Ammon's horn (tissue), 1 donor: ENCODE measurements at places on chromosomes 11 and 22.

DNA sequence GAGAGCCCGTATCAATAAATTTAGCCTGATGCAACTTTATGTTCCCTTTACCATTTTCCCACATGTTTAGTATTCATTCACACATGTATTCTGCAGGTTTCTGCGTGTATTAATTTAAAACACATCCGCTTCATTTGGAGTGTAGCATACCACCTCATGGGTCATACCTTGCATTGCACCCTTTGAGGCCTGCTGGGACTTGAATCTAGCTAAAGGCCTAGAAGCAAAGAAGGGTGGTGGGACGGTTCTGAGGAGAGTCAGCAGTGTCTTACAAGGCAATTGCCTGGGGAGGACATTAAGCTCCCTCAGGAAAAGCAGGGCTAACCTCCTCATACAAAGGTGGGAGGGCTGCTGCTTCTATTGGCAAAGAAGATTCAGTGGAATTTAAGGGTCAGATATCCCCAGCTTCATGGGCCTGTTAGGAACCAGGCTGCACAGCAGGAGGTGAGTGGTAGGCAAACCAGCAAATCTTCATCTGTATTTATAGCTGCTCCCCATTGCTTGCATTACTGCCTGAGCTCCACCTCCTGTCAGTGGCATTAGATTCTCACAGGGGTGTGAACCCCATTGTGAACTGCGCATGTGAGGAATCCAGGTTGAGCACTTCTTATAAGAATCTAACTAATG, 15.9 kb upstream of the SNX19 start:
- no peak for DNase-seq

GRCh38 chr11:66363805-66364535, 7.6 kb downstream of the SLC29A2 start:
- DNase-seq: no peak

DNA sequence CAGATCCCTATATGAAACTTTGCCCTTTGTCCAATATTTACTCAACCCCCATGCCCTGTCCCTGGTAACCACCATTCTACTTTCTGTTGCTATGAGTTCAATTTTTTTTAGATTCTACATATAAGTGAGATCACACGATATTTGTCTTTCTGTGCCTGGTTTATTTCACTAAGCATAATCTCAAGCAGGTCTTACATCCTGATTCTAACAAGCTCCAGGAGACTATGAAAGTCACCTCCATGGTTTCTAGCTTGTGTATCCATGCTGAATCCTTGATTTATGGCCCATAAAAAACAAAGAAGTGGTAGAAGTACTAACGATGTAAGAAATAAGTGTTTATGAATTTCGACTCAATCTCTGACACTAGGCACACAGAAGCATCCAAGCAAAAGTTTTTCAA, 68.0 kb downstream of the OR5AK2 start:
- no peak for DNase-seq

DNA sequence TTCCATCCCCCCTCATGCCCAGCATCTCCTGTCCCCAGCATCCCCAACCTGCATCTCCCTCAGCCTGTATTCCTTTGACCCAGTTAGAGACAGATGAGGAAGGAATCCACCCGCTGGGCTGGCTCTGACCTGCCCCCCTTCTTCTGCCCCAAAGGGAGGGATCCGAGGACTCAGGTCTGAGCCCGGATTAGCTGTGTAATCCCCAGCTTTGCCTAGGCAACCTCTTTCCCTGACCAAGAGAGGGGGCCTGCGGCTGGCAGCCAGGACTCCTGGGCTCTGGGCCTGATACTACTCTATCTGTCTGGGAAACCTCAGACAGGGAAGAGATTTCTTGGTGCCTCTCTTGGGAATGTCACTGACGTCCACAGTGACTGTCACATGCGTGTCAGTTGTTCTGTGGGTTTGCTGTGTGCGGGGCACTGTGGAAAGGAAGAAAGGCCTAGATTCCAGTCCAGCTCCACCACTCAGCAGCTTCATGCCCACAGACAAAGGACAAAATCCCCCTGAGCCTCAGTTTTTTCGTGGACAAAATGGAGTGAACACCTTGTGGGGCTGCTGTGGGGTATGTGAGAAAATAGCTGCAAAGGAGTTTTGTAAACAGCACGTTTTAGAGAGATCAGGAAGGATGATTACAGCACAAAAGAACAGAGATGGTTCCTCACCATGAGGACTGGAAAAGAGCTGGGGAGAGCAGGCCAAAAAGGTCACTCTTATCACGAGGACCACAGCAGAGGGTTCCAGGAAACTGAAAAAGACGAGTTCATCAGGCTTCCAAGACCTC, 1.3 kb upstream of the NDUFV1 start:
- no peak for DNase-seq

GRCh38 chr11:60743058-60743457, 13.6 kb upstream of the MS4A15 start:
- DNase-seq: no peak

DNA sequence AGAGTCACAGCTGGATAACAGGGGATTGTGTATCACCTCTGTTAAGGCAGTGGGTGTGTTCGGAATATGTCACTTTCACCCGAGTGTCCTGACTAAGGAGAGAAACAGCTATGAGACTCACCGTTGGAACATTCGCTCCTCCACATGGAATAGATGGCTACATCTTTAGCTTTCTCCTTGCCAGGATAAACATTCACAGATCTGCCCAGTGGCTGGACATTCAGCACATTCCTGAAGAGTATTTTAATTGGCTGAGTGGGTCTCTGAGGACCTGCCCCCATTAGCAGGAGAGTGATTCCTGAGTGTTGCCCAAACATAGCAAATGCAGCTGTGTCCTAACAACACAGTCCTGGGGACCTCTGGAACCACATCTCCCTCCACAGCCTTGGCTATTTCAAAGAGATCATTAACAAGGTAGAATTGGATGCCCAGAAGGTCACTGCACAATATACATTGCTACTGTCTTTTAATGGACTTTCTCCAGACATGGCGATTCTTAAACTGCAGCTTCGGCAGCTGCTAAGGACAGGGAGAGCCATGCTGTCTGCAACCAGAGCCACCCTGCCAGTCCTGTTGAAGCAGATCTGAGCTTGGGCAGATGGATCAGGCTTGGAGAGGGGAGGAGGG, 435.0 kb upstream of the CADM1 start:
- no peak for DNase-seq
